Osteocyte (in vitro differentiated cells): ENCODE measurements at places on chromosomes 7 and 10. TPM values are rescaled to one million over a fixed set of nuclear protein-coding genes. Genes with fewer than 3 reads are reported as not detected.

- H3K36me3 ChIP-seq = no peaks in the 10 kb centered on the region
- DNase-seq = no peak
- H3K27ac ChIP-seq = no peak overlapping the region
- no peak overlapping the region for H3K4me3 ChIP-seq
- H3K4me1 ChIP-seq = peaks cover 25% of the 10 kb centered on the region
Observed at GRCh38 chr10:50554376-50554994, 69.3 kb downstream of the SGMS1 start.

The HKDC1 gene
- total RNA-seq = 0.19 TPM in 1 of 2 replicates, not detected in the other

The EVX1 gene
- not detected in 2 replicates for total RNA-seq

DNA sequence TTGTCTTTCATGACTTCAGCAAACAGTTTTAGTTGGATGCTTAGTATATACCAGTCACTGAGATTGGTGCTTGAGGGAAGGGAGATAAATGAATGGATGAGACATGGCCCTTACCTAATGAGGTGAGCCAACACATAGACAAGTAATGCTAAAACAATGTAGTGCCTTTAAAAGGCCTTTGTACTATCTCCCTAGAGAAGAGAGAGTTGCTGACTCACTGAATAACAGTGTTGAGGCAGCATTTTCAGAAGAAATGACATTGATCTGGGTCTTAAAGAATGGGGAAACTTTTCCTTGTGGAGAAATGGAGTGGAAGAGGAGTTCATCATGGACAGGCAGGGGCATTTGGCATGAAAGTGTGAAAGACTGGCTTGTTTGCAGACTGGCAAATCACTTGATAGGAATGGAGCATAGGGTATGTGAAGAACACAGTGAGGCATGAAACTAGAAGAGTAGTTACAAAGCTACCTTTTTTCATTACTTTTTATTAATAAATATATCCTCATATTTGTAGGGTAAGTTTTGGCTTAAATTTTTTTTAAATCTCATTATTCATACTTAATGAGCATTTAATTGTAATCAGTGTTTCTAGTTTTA is 91.2 kb downstream of the KAT6B start:
- peaks cover 5% of the 10 kb centered on the region for H3K36me3 ChIP-seq
- H3K4me3 ChIP-seq = no peak overlapping the region
- H3K27ac ChIP-seq = no peak overlapping the region
- peaks cover 22% of the 10 kb centered on the region for H3K4me1 ChIP-seq
- no peaks in the 10 kb centered on the region for H3K27me3 ChIP-seq

The LIPK gene
- total RNA-seq = not detected in 2 replicates

The CRYGN gene
- total RNA-seq = not detected in 2 replicates

The PSD gene
- 0.99 and 1.8 TPM in 2 replicates for total RNA-seq

- peaks cover 25% of the 10 kb centered on the region for H3K27me3 ChIP-seq
- no peak for DNase-seq
- no peak overlapping the region for H3K27ac ChIP-seq
- H3K4me3 ChIP-seq = no peak overlapping the region
- no peaks in the 10 kb centered on the region for H3K4me1 ChIP-seq
Observed at GRCh38 chr10:2759233-2759632, 308.1 kb upstream of the PFKP start.

DNA sequence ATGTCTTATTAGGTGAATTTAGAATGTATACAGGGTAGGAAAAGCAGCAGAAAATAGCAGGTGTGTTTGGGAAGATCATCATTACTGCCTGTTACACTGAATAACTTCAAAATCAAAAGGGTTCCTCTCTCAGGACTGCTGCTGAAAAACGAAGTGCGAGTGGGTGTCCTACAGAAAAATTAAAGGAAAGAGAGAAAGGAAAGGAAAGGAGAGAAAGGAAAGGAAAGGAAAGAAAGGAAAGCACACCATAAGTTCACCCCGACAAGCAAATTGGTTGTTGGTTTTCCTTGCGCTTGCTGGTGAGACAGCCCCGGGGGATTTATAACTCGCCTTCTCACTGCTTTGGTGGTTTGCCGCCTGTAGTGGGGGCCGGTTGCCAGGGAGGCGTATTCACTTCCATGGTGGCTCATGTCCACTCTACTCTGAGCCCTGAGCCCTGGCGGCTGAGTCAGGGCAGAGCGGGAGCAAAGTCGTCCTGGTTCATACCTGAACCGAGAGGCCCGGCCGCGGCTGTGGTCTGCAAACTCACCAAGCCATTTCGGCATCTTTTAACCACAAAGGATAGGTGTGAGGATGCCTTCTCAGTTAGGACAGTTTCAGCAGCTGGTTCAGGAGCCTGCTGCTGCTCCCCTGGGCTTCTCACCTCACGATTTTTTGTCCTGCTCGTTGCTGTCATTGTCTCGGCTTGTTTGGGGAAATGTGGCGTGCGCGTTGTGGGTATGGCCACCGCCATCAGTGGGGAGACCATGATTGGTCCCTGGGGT is 26.1 kb downstream of the INPP5A start:
- H3K27ac ChIP-seq = no peak overlapping the region
- peaks cover 9% of the 10 kb centered on the region for H3K4me1 ChIP-seq
- H3K27me3 ChIP-seq = no peaks in the 10 kb centered on the region
- no peaks in the 10 kb centered on the region for H3K36me3 ChIP-seq
- peak; percentile 81 for DNase-seq
- no peak overlapping the region for H3K4me3 ChIP-seq

- peaks cover 14% of the 10 kb centered on the region for H3K4me1 ChIP-seq
- H3K4me3 ChIP-seq = no peak overlapping the region
- no peaks in the 10 kb centered on the region for H3K36me3 ChIP-seq
- no peaks in the 10 kb centered on the region for H3K27me3 ChIP-seq
Observed at GRCh38 chr10:88027570-88027969, 164.1 kb downstream of the PTEN start.

The H2BK1 gene
- total RNA-seq = 1.1 TPM in 1 of 2 replicates, not detected in the other

- peaks cover 42% of the 10 kb centered on the region for H3K4me1 ChIP-seq
- no peak overlapping the region for H3K4me3 ChIP-seq
- DNase-seq = no peak
- H3K27ac ChIP-seq = peak overlapping the region; percentile 83
- H3K36me3 ChIP-seq = peaks cover 11% of the 10 kb centered on the region
- no peaks in the 10 kb centered on the region for H3K27me3 ChIP-seq
Observed at GRCh38 chr10:89591111-89591795, 53.8 kb downstream of the PANK1 start.
